ENCODE measurements at places on chromosomes 7 and 10. TPM values are rescaled to one million over a fixed set of nuclear protein-coding genes. Genes with fewer than 3 reads are reported as not detected.

Gene BLOC1S2
- 25.1 TPM for polyA plus RNA-seq

DNA sequence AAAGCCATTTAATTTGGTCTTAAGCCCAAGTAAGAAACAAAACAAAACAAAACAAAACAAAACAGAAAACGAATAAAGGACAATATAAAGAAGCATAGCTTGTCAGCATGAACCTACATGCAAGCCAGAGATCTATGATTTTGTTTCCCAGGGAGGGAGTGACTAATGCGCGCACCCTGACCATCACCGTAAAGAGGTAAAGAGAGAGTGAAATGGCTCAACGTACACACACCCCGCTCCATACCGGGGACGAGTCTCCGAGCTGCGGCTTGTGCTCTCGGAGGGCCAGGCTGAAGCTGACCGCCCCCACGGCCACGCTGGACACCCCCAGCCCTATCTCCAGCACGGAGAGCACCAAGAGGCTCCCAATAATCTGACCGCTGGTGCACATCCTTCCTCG, 1.1 kb downstream of the TMEM196 start:
- DNase-seq, result no peak

DNA sequence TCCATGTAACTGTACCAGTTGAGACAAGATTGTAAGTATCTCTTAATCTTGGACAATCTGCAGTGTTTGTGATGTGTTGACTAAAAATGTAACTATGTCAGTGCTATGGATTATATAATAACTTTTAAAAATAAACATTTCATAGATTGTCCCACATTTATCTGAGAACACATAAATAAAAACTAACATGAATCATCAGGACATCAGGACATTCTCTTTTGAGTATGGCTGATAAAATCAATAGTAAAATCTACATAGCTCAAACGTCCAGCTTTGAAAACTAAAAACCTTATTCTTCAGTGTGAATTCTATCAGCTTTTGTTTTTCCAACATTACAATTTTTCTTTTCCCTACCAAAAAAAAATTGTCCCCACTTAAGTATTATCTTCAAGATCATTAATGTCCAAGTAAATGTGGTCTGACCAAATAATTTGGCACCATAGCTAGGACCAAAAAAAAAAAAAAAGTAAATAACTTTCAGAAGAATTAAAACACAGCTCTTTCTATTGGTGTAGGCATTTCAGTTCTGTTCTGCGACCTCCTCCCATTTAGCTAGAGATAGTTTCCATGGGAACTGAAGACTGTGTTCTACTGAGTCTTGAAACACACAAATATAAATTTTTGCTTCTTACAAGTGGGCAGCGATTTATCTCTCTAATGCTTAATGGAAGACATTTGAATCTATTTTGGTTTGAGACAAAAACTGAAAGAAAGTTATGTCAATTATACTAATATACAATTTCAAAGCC, 123.0 kb upstream of the SGCE start:
- no peak for DNase-seq

Gene SLC18A2
- polyA plus RNA-seq, result 6.5 TPM

GRCh38 chr10:101228153-101228965, 904 bp downstream of the LBX1 start:
- DNase-seq, result no peak

Gene OPN1SW
- not detected for polyA plus RNA-seq

DNA sequence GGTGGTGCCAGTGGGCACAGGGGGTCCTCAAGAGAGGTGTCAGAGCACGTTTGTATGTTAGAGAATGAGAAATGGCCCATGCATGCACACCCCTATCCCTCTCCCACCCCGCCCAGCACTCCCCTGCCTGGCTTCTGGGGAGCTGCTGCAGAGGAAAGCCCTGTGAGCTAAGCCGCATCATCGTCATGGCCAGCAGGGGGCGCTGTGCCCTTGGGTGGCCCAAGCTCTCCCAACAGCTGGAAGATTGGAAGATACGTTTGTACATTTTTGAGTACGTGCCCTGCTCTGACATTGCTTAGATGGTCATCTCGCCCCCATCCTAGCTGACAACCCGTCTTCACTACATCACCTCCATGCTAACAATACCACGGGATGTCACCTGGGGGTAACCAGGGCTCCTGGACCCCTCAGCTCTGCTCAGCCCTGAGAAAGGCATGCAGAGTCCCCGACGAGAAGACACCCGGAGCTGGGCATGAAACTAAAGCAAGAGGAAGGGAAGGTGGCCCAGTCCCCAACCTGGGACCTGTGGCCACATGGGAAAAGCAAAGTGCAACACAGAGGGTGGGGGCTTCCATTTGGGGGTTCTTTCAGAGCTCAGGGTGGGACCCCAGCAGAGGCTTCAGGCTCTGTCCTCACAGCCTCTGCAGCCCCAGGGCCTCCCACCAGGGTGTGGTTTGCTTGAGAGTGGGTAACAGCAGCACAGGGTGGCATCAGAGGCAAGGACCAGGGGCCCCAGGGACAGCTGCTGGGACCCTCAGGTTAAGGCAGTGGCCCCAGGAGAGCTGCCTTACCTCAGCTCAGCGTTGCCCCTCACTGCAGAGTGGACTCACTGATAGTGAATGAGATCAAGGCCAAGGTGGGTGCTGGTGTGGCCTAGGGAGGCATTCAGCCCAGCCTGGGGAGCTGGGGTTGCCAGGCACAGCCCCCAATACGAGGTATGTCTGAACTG, 136.6 kb downstream of the PTPN20 start:
- peak; percentile 90 for DNase-seq

Measured in H1 (cell line).